ENCODE measurements at places on chromosomes 16 and 17.

- DNase-seq: no peak
Measured at GRCh38 chr17:39979893-39980350, 685 bp upstream of the PSMD3 start.

DNA sequence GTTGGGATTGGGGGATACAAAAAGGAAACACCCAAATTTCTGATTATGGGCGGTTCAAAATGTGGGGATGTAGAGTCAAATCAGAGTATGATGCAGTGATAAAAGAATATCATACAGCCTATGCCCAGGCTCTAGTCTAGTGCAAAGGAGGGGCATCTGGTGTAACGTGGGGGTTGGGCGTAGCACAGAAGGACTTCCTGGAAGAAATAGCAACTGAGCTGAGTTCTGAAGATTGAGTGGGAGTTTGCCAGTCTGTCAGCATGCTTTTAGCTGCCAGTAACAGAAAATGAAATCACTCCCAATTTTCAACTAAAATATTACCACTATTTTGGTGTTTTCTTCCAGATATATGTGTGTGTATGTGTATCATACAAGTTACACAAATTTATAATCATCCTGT lies 196.9 kb downstream of the SPECC1 start:
- peak; percentile 39 for DNase-seq

GRCh38 chr17:63928966-63929695 lies 3.0 kb downstream of the CD79B start:
- no peak for DNase-seq

GRCh38 chr17:47872651-47873161 lies 21.7 kb upstream of the SP6 start:
- DNase-seq: no peak

DNA sequence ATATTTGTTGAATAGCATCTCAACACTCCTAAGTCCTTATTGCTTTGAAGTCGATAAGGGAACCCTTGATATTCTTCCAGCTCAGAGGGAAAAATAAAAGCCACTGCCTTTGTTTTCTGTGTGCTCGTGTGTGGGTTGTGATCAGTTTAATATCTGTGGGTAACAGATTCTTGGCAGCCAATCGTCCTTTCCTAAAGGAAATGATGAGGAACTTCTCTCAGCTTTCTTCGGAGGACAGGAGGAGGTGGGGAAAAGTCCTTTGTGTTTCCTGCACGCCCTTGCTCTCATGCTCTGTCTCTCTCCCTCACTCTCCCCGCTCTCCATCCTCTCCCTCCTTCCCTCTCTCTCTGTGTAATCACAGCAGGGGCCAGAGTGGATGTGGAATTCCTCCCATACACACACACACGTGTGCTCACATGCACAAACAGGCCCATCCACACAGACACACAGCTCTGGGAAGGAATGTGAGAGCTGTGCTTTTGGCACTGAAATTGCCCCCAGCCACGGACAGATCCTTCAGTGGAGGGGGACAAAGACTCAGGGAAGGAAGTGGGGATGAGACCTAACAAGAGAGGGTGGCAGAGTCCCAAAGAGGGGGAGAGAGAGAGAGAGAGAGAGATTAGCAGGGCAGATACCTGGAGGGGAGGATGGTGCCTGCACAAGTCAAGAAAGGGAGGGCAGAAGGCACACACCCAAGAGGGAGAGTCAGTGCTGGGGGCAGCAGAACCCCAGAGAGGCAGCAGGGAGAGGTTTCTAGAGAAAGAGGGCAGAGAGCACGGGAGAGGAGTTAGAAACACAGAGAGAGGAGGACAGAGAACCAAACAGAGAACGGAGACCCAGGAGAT lies 83.5 kb upstream of the PLCG2 start:
- peak; percentile 83 for DNase-seq

DNA sequence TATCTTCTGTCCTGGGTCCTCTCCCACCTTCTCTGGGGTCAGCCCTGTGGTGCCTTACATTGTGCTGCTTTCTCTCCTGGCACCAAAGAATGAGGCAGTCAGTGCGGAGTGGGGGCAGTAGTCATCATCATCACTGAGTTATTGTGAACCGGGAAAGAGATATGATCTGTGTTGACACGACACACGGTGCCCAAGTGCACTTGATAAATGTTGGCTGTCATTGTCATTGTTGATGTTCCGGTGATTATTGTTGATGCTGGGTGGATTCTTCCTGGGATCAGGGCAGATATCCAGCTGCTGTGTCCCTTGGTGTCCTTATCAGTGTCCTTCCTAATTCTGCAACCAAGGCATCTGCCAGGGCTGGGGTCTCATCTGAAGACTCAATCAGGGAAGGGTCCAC lies 121.7 kb downstream of the ABCC6 start:
- no peak for DNase-seq

- DNase-seq: peak; percentile 90
Measured at GRCh38 chr16:85514598-85515318, 98.4 kb upstream of the GSE1 start.

- no peak for DNase-seq
Measured at GRCh38 chr17:2977157-2977556, 86.2 kb downstream of the OR1D5 start.

GRCh38 chr16:68083239-68083781 lies 1.9 kb upstream of the NFATC3 start:
- no peak for DNase-seq

GRCh38 chr16:54694651-54695050 lies 236.0 kb upstream of the IRX5 start:
- no peak for DNase-seq

DNA sequence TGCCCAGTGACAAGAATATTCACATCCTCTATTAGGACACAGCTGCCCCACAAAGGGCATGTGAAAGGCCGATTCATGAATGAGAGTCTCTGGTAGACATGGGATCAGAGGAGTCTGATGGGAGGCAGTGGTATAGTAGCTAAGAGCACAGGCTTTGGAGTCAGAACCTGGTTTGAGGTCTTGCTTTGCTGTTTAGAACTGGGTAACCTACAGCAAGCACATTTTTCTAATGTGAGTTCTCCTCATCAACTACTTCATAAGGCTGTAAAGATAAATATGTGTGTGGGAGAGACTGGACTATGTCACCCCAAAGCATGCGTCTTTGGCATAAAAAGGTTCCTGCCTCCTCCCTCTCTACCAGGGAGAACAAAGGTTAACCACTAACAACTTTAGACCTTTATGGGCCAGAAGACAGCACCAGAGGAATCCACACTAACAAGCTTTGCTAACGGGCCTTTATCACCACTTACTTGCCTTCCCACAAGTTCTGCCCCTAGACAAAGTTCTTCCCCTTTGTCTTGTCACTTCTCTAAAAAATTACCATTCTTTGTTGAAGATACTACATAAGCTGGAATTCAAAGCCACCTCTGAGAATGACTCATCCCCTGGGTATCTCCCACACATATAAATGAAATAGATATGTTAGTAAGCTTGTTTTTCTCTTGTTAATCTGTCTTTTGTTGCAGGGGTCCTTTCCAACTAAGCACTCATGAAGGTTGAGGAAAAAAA lies 21.1 kb downstream of the CDR2 start:
- DNase-seq: peak; percentile 80

- DNase-seq: peak; percentile 17
Measured at GRCh38 chr17:1362065-1362848, 37.8 kb downstream of the YWHAE start.

DNA sequence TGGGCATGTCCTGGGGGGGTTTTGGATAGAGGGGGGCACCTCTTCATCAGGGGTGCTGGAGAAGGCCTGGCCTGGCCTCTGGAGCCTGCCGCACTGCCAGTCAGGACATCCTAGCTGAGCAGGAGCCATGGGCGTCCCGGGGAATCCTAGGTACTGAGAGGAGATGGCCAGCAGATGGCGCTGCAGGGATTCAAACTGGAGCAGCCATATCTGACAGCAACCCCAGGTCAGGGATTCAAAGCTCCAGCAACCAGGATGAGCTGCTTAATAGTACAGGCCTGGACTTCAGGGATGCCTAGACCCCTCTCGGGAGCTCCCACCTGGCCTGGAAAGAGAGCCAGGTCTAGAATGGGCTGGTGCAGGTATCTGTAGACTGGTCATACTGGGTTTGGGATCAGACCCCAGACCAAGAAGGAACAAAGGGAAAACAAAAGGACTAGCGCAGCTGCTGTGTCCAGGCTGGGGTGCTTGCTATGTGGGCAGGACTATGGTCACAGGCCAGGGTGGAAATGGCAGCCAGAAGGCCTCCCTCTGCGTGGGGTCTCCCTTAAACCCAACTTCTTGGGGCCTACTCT lies 306.9 kb upstream of the RBFOX1 start:
- DNase-seq: no peak

DNA sequence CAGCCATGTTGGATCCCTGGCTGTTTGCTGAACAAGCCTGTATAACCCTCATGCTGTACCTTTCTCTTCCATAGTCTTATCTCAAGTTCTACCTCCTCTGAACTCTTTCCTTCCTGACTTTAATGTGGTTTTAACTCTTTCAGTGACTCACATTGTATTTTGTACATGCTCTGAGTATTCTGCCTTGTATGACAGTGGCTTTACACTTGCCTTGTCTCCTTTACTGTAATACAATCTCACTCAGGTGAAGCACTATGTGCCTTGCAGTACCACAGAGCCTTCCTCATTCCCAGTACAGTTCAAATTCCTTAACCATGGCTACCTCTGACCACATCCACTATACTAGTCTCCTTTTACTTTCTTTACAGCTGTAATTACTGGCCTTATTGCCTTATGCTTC lies 14.1 kb downstream of the PSMD11 start:
- no peak for DNase-seq

DNA sequence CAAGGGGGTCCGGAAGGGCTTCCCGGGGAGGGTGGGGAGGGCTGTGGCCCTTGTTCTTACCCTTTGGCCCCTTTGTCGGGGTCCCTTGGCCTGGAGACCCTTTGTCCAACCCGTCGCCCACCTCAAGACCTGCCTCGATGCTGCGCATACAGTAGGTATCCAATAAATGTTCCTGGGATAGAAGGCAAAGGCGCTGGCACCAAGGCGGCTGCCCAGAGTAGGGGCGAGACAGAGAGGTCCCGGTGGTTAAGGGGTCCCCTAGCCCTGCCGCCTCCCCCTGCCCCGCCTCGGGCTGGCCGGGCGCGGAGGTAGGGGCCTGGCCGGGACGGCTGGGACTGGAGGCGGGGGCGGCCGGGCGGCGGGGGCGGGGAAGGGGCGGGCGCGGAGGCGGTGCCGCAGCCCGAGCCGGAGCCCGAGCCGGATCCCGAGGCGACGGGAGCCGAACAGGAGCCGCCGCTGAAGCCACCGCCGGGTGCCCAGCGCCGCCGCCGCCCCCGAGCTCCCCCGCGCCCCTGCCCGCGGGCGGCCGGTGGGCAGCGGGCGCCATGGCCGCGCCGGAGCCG lies at the start of gene NHERF2:
TSS of gene NHERF2 (plus strand) at position 442 of the 563 bp plus-strand sequence. CDS start at position 546, 104 bp downstream.
- no peak for DNase-seq
